ENCODE measurements at places on chromosomes 6 and 20.
A peak's percentile ranks its signal among the peaks of the same experiment; 100 is the strongest.

DNA sequence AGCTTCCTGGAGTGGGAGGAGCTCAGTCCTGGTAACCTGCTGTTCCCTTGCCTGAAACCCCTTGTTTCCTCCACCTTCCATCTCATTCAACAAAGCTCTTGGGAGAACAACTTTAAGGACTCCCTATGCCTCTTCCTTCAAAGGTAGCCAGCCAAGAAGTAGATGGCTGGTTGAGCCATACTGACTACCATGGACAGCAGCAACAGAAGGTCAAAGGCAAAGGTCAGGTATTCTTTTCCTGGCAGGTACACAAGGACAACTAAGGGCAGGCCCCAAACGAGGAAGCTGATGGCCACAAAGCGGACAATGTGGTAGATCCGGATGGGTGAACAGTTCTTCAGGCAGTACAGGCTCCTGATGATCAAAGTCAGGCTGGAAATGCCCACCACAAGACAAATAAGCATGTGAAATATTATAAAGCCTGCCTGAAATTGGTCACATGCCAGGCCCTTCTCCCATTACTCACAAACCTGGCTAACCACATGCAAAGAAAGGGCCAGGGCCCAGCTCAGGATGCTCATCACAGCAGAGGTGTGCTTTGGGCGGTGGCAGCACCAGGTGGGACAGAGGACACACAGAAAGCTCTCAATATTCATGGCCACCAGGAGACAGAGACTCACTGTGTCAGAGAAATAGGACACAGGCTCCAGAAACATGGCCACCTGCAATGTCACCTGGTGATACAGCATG is 21.7 kb downstream of the UBD start:
- DNase-seq, result no peak
- no peaks in the 10 kb centered on the region for H3K36me3 ChIP-seq
- H3K4me1 ChIP-seq, result no peaks in the 10 kb centered on the region
- no peaks in the 10 kb centered on the region for H3K27me3 ChIP-seq
- H3K27ac ChIP-seq, result no peak overlapping the region

- no peak overlapping the region for H3K27ac ChIP-seq
- DNase-seq, result no peak
- H3K4me1 ChIP-seq, result peaks cover 9% of the 10 kb centered on the region
Observed at GRCh38 chr20:3995749-3996320, 19.5 kb downstream of the RNF24 start.

DNA sequence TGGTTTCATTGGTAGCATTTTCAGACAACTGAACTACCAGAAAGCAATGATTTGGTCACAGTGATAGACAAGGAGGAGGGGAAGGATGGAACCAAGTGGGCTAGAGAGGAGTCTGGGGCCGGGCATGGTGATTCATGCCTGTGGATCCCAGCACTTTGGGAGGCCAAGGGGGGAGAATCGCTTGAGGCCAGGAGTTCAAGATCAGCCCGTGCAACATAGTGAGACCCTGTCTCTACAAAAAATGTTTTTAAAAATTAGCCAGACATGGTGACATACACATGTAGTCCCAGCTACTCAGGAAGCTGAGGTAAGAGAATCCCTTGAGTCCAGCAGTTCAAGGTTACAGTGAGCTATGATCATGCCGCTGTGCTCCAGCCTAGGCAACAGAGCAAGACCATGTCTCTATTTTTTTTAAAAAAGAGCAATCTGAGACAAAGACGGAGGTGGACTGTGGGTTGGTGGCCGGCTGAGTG is 70.6 kb downstream of the SYCP2L start:
- no peaks in the 10 kb centered on the region for H3K36me3 ChIP-seq
- H3K27ac ChIP-seq, result no peak overlapping the region
- no peaks in the 10 kb centered on the region for H3K27me3 ChIP-seq
- DNase-seq, result no peak
- H3K4me3 ChIP-seq, result no peak overlapping the region
- no peaks in the 10 kb centered on the region for H3K4me1 ChIP-seq

- H3K4me1 ChIP-seq, result no peaks in the 10 kb centered on the region
- no peak for DNase-seq
- H3K27ac ChIP-seq, result no peak overlapping the region
- H3K27me3 ChIP-seq, result no peaks in the 10 kb centered on the region
Observed at GRCh38 chr6:167956983-167957492, 40.4 kb upstream of the KIF25 start.

DNA sequence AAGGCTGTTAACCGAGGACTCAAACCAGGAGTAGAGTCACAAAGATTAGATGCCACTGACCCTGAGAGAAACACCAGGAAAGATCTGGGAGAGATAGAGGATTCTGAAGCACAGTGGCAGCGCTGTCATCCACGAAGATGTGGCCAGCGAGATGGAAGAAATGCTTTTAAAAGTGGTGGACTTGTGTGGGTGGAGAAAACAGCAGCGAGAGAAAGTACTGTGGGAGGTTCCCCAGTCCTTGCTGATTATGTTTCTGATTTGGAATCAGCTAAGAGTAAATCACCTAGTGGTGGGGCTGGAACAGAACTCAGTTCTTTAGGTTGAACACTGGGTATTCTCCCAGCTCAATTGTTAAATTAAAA is 435 bp upstream of the ZNF322 start:
- H3K27me3 ChIP-seq, result peaks cover 9% of the 10 kb centered on the region
- peak overlapping the region; percentile 96 for H3K4me3 ChIP-seq
- H3K4me1 ChIP-seq, result peaks cover 7% of the 10 kb centered on the region
- H3K27ac ChIP-seq, result peak overlapping the region; percentile 42
- peaks cover 3% of the 10 kb centered on the region for H3K36me3 ChIP-seq
- no peak for DNase-seq

DNA sequence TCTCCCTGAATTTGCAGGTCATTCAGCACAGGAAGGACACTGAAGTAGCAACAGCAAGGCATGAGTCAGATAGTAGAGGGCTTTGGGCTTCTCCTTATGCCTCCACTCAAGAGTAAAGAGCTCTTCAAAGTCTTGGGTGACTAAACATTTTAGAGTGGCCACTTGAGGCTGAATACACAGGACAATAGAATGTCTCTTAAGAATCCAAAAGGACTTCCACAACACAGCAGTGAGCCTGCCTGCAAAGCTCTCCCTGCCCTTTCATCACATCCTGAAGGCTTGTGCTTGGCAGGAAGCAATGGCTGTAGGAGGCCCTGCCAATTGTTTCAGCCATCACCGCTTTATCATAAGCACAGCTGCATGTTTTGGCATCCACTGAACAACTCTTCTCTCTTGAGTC is 36.8 kb downstream of the FOXQ1 start:
- H3K4me1 ChIP-seq, result no peaks in the 10 kb centered on the region
- no peaks in the 10 kb centered on the region for H3K36me3 ChIP-seq
- no peak for DNase-seq
- H3K27me3 ChIP-seq, result peaks cover 13% of the 10 kb centered on the region
- H3K27ac ChIP-seq, result no peak overlapping the region

GRCh38 chr6:108732091-108732870 is 115.9 kb upstream of the ARMC2 start:
- H3K27ac ChIP-seq, result no peak overlapping the region
- no peaks in the 10 kb centered on the region for H3K36me3 ChIP-seq
- DNase-seq, result no peak
- H3K4me3 ChIP-seq, result no peak overlapping the region
- no peaks in the 10 kb centered on the region for H3K27me3 ChIP-seq

GRCh38 chr6:166861961-166862286 is 94.4 kb downstream of the RNASET2 start:
- peaks cover 2% of the 10 kb centered on the region for H3K27me3 ChIP-seq
- H3K27ac ChIP-seq, result no peak overlapping the region
- peak overlapping the region; percentile 68 for H3K4me3 ChIP-seq
- peaks cover 3% of the 10 kb centered on the region for H3K4me1 ChIP-seq
- no peak for DNase-seq

GRCh38 chr20:50522053-50522674 is 12.0 kb downstream of the PTPN1 start:
- peak overlapping the region; percentile 66 for H3K27ac ChIP-seq
- DNase-seq, result no peak
- H3K36me3 ChIP-seq, result peaks cover 5% of the 10 kb centered on the region
- peaks cover 54% of the 10 kb centered on the region for H3K4me1 ChIP-seq
- no peak overlapping the region for H3K4me3 ChIP-seq
- H3K27me3 ChIP-seq, result no peaks in the 10 kb centered on the region

GRCh38 chr6:155436981-155437749 is 18.5 kb downstream of the NOX3 start:
- H3K27ac ChIP-seq, result no peak overlapping the region
- H3K27me3 ChIP-seq, result no peaks in the 10 kb centered on the region
- no peaks in the 10 kb centered on the region for H3K4me1 ChIP-seq
- DNase-seq, result no peak
- no peaks in the 10 kb centered on the region for H3K36me3 ChIP-seq

- peaks cover 50% of the 10 kb centered on the region for H3K4me1 ChIP-seq
- peak overlapping the region; percentile 41 for H3K4me3 ChIP-seq
- no peaks in the 10 kb centered on the region for H3K36me3 ChIP-seq
- H3K27ac ChIP-seq, result no peak overlapping the region
Observed at GRCh38 chr6:99603421-99604165, 3.0 kb upstream of the PRDM13 start.

- H3K4me3 ChIP-seq, result no peak overlapping the region
- no peak for DNase-seq
- no peaks in the 10 kb centered on the region for H3K4me1 ChIP-seq
- H3K27ac ChIP-seq, result no peak overlapping the region
- H3K27me3 ChIP-seq, result no peaks in the 10 kb centered on the region
- no peaks in the 10 kb centered on the region for H3K36me3 ChIP-seq
Observed at GRCh38 chr6:89400912-89401399, 11.1 kb downstream of the RRAGD start.

- no peaks in the 10 kb centered on the region for H3K36me3 ChIP-seq
- no peaks in the 10 kb centered on the region for H3K27me3 ChIP-seq
- H3K27ac ChIP-seq, result no peak overlapping the region
- no peak for DNase-seq
- no peaks in the 10 kb centered on the region for H3K4me1 ChIP-seq
Observed at GRCh38 chr20:34595377-34596184, 37.1 kb downstream of the MAP1LC3A start.

- no peak overlapping the region for H3K4me3 ChIP-seq
- DNase-seq, result no peak
- no peaks in the 10 kb centered on the region for H3K36me3 ChIP-seq
- H3K27me3 ChIP-seq, result no peaks in the 10 kb centered on the region
- H3K4me1 ChIP-seq, result no peaks in the 10 kb centered on the region
Observed at GRCh38 chr6:146865756-146866379, 267.1 kb downstream of the ADGB start.

DNA sequence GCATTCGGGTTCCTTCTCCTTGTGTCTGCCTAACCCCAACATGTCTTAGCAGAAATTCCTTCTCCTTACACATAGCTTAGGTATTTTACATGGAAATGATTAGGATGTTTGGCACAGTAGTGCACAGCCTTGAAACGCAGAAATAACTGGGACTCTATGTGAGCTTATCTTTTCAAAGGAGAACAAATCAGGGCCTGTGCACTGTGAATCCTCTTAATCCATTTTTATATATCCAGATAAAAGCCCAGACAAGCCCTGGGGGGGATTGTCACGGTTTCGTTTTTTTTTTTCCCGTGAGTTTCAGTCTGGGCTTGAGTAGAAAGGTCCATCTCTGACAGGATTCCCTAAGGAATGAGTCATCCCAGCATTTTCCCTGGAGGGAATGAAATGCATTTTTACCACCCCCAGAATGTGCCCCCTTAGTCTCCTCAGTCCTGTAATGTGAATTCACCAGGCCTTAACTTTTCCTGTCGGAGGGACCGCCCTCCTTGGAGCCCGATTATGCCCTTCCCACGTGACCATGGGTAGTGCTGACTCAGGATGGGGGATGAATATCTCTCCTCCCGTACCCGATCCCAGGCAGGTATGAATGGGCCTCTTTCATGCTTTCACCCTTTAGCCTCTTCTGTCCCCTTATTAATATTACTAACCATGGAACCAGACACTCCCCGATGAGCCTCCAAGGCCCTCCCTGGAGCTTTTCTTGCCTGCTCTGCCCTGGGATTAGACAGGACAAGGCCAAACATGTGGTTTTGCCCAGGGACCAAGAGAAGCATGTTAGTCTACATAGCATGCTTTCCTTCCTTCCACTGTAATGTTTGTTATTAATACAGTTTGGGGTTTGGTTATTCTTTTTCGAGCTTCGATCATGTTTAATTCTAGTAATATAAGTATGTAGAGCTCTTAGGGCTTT is 23.9 kb upstream of the NAA20 start:
- DNase-seq, result no peak
- no peak overlapping the region for H3K27ac ChIP-seq
- no peaks in the 10 kb centered on the region for H3K4me1 ChIP-seq
- no peak overlapping the region for H3K4me3 ChIP-seq
- peaks cover 16% of the 10 kb centered on the region for H3K27me3 ChIP-seq
- H3K36me3 ChIP-seq, result no peaks in the 10 kb centered on the region

DNA sequence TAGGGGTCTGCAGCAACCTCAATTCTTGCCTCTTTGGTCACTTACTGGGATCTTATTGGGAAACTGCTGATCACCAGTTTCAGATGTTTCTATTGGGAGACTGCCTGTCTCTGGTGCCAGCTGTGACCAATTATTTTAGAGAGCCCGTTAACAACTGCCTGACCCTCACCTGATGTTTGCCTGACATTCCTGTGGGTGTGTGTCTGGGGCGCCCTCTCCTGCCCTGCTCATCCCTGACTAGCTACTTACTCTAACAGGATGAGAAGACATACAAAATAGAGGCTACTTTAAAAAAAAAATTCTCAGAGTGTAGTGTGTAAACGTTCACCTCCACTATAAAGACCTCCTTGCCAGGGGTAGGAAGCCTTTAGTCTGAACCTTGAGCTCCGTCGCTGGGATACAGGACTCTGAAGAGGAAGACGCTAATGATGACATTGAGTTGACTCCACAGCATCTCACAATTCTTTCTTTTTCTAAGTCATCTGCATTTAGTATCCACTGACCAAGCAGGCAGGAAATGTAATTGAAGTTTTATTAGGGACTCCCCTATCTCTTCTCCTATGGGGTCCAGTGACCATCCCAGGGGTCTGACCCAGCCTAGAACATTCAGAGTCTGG is 54.6 kb upstream of the DDR1 start:
- peak overlapping the region; percentile 81 for H3K27ac ChIP-seq
- H3K4me3 ChIP-seq, result peak overlapping the region; percentile 71
- H3K27me3 ChIP-seq, result no peaks in the 10 kb centered on the region
- H3K4me1 ChIP-seq, result peaks cover 36% of the 10 kb centered on the region
- no peak for DNase-seq
- H3K36me3 ChIP-seq, result peaks cover 12% of the 10 kb centered on the region

All from T-cell (primary cell).